Smooth muscle cell of the pulmonary artery (primary cell): ENCODE measurements at places on chromosomes 12 and 14. TPM values are rescaled to one million over a fixed set of nuclear protein-coding genes. Genes with fewer than 3 reads are reported as not detected.

The JPH4 gene
- not detected in 2 replicates for total RNA-seq

The RNASE3 gene
- total RNA-seq: not detected in 2 replicates

The KCNK10 gene
- total RNA-seq: not detected in 2 replicates

The GPRC5A gene
- total RNA-seq: 16.7 and 56.1 TPM in 2 replicates

The TPH2 gene
- total RNA-seq: not detected in 2 replicates

The MFAP5 gene
- 37.3 and 80.5 TPM in 2 replicates for total RNA-seq

The CFAP251 gene
- total RNA-seq: 6.7 and 7.9 TPM in 2 replicates

The CLEC6A gene
- not detected in 2 replicates for total RNA-seq

The PMCH gene
- total RNA-seq: 0.30 and 0.39 TPM in 2 replicates

The RCOR1 gene
- 16.0 and 16.7 TPM in 2 replicates for total RNA-seq

The CRIP1 gene
- 5.1 and 7.4 TPM in 2 replicates for total RNA-seq

The EML1 gene
- 59.8 and 93.1 TPM in 2 replicates for total RNA-seq

The TAS2R20 gene
- total RNA-seq: 3.8 and 7.2 TPM in 2 replicates

The SOAT2 gene
- total RNA-seq: not detected in 2 replicates

The TBX3 gene
- 4.6 and 5.0 TPM in 2 replicates for total RNA-seq

The OR6C75 gene
- total RNA-seq: not detected in 2 replicates

The SIX6 gene
- not detected in 2 replicates for total RNA-seq

The SDR9C7 gene
- not detected in 2 replicates for total RNA-seq

The CREBL2 gene
- 31.8 and 45.4 TPM in 2 replicates for total RNA-seq

The CACNA2D4 gene
- 0.07 and 1.5 TPM in 2 replicates for total RNA-seq

The TEP1 gene
- 31.5 and 35.2 TPM in 2 replicates for total RNA-seq

The ARHGDIB gene
- total RNA-seq: 11.4 and 14.0 TPM in 2 replicates

The ACOT6 gene
- not detected in 2 replicates for total RNA-seq

The DCN gene
- total RNA-seq: 72.0 and 212 TPM in 2 replicates

The GLT1D1 gene
- total RNA-seq: under 0.01 TPM in 1 of 2 replicates, not detected in the other

The TAS2R31 gene
- 3.7 and 6.7 TPM in 2 replicates for total RNA-seq

The SPIC gene
- not detected in 2 replicates for total RNA-seq

The NTS gene
- 0.39 and 51.1 TPM in 2 replicates for total RNA-seq

The RNF212B gene
- not detected in 2 replicates for total RNA-seq

The ZNF384 gene
- total RNA-seq: 16.4 and 16.8 TPM in 2 replicates

The KRT86 gene
- total RNA-seq: 5.0 and 8.7 TPM in 2 replicates

The OVCH1 gene
- 0.07 and 0.13 TPM in 2 replicates for total RNA-seq
